Urothelium cell line (cell line): ENCODE measurements at places on chromosomes 6 and 20.

DNA sequence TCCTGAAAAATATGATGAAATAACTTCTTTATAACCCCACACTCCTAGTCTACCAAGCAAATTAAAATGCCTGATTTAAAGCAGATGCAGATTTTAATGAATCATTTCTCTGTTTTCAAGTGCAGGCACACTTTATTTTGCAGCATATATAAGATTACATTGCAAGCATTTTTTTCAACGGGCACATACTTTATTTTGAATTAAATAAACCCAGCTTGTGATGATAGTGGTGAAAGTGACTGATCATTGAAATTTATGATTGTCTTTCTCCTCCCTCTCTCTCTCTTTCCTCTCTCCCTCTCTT is 12.2 kb upstream of the MOXD1 start:
- no peak for DNase-seq

- no peak for DNase-seq
These were observed 408 bp downstream of the PTCHD4 start for GRCh38 chr6:48110436-48111142.

GRCh38 chr20:1468117-1468624 is 1.5 kb upstream of the NSFL1C start:
- no peak for DNase-seq

GRCh38 chr20:13610184-13610583 is 28.5 kb downstream of the TASP1 start:
- DNase-seq, result no peak

DNA sequence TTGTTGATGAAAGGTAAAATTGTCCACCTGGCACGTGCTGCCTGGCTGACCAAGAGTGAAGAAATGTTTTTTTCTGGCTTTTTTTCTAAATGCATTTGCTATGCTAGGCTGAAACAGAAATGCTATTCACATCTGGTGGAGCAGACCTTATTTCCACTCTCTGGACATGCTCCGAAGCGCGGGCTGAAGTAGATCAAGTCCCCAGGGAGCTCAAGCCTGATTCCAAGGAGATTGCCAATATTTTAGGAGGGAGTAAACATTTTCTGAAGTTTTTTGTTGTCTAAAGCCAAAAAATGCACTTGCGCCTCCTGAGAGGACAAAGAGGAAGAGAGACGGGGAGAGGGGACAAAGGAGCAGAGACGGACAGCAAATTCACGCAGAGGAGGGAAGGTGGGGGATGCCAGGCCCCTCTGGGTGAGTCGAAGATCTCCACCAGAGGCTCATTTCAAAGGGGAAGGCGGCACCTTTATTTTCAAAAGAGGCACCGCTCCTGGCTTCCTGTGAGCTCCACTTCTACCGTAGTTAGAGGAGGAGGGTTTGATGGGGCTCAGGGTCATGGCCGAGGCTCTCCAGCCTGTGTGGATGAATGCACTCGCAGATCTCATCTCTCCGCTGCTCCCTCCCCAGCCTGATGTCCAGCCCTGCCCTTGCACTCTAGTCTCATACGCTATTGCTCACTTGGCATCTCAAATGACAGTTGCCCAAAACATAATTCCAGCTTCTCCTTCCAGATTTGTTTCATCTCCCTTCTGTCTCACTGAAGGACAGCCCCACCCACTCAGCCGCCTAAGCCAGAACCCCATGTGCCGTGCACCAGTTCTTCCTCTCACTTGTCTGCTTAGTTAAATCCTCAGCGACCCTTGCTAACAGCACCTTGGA is 23.1 kb upstream of the SMOC2 start:
- DNase-seq, result no peak

- no peak for DNase-seq
These were observed 21.2 kb downstream of the CLVS2 start for GRCh38 chr6:123017104-123017682.

DNA sequence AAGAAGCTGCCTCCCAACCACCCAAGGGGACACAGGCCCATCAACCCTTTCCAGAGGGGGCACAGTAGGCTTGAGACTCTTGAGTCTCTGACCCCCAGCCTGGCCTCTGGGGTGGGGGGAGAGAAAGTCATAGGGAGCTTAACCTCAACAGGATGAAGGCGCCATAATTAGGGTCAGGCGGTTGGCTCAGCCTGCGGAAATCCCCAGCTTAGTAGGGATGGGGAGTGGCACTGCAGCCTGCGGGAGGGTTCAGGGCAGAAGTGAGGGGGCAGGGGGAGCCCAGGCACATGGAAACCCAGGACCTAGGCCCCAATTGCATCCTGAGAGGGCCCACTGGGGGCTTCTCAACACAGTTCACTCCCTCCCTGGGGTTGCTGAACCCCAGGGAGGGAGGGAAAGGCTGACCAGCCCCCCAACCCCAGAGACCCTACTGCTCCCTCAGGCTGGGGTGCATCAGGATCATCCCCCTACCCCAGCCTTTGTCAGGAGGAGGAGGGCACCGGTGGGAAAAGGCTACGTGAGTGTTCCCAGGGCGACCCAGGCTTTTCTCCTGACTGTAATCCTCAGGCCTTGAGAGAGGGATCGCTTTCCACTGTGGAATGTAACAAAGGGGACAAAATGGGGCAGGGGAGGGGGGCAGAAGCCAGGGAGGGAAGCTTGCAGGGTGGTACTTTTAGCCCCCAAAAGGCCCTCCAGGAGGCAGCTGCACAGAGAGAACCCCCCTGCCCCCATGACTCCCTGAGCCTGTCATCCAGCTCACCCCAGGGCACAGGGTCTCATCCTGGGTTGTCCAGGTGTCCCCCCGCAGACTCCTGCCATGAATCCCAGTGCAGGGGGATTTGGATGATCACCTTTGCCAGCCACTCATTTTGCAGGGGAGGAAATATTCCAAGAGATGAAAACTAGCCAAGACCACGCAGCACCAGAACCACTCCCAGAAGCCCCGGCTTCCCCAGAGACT is 46.4 kb downstream of the MRPL14 start:
- DNase-seq, result no peak

GRCh38 chr20:47248448-47248966 is 108.0 kb downstream of the ZMYND8 start:
- DNase-seq, result no peak

DNA sequence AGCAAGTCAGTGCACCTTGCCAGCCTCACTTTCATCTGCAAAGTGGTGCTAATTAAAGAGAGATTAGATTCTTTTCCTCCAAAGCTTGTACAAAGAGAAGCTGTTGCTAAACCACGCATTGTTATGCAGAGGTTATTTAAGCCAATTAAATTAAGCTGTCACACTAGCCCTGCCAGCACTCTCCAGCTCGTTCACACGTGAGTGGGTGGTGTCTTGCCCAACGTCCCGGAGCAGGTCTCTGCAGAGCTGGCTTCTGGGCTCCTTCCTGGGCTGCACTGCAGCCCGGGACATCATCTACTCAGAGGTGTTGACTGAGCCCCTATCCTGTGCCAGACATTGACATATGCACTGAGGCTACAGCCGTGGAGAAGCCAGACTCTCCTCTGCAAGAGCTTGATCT is 401.6 kb upstream of the SULF2 start:
- peak; percentile 30 for DNase-seq

DNA sequence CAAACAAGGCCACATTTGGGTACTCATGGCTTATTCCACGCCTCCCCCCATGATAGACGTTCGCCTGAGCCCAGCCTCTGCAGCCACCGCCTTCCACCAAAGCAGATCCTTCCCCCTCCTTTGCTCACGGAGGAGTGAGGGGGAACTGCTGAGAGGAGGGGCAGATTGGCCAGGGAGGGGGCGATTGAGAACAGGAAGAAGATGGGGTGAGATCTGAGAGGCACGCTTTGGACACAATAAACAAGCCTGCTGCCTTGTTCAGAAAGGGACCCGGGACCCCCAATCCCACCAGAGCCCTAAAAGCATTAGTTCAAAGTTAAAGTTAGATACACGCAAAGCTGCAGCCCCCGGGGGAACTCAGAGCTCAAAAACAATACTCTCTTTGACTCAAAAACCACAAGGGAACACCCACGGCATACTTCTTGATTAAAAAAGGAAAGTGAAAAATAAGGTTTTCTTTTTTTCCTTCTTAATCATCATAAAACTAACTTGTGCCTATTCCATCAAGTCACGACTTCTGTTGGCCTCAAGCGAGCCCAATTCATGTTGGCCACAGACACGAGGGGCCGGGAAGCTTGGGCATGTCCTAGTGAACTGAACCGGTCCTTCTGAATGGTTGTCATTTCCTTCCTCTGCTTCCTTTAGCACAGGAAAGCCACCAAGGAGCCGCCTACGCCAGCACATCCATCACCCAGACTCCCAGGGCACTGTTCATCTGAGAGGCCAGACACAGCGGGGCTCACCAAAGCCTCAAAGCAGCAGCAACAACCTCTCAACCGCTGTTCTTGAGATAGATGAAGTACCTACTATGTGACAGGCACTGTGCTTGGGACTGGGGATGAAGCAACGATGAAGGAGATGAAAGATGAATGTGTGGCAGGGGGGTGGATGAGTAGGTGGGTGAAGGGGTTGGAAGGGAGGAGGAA is 44.7 kb downstream of the NFATC2 start:
- DNase-seq, result peak; percentile 77

GRCh38 chr6:45543298-45544235 is 165.8 kb upstream of the SUPT3H start:
- DNase-seq, result no peak

DNA sequence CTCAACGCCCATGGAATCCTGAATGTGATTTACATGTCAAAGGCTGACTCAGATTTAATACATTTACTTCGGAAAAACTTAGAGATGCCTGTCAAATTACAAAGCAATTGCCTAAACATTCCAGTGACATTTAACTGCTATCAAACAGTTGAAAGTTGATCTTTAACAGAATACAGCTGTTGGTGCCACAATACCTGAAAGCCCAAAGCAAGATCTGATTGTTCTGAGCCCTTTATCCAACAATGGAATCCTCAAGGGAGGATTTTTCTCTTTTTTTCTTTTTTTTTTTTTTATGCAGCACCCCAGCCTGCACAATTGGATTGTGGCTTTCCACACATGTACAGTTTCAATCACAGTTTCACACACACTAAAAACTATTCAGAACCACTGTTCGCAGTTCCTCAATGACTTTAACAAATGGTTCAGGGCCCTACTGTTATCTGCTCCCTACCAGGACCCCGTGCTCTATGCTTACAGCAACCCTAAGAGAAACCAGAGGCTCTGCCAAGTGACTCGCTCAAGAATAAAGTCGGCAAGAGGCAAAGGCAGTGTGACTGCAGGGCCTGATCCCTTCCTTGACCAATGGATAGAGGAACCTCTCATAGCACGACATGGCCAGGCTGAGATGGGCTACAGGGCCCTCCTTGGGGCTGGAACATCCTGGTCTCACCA is 33.3 kb downstream of the EPB41L2 start:
- DNase-seq, result peak; percentile 8

DNA sequence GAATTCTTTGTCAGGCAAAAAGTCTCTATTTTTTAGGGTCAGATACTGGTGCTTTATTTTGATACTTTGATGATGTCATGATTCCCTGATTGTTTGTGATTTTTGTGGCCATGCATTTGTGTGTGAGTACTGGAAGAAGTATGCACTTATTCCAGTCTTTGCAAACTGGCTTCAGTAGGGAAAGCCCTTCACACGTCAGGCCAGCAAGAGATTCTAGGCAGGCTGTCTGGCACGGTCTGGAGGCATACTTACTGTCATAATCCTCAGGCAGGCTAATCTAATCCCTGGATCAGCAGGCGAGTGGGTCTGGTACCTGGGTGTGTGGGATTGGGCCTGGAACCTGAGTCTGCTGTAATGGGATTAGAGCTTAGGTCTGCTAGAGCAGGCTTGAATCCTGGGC is 391.8 kb upstream of the MMS22L start:
- DNase-seq, result no peak

DNA sequence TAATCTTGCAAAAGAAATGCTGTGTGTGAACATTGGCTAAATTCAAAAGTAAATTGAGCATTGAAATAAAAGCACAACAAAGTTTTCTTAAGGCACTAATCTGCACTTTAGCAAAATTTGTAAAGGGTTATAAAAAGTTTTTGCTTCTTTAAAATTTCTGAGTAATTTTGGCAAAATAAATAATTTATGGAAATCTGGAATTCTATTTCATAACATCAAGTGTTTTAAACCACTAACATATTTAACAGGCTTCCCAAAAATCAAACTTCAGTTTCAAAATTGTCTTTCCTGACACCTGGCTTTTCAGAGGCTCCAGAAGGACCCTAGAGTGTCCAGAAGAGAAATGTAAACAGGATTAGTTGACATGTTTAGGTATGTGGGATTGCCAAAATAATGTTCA is 4.5 kb upstream of the RNGTT start:
- no peak for DNase-seq

- peak; percentile 53 for DNase-seq
These were observed 248.0 kb downstream of the CDH26 start for GRCh38 chr20:60206259-60206658.

DNA sequence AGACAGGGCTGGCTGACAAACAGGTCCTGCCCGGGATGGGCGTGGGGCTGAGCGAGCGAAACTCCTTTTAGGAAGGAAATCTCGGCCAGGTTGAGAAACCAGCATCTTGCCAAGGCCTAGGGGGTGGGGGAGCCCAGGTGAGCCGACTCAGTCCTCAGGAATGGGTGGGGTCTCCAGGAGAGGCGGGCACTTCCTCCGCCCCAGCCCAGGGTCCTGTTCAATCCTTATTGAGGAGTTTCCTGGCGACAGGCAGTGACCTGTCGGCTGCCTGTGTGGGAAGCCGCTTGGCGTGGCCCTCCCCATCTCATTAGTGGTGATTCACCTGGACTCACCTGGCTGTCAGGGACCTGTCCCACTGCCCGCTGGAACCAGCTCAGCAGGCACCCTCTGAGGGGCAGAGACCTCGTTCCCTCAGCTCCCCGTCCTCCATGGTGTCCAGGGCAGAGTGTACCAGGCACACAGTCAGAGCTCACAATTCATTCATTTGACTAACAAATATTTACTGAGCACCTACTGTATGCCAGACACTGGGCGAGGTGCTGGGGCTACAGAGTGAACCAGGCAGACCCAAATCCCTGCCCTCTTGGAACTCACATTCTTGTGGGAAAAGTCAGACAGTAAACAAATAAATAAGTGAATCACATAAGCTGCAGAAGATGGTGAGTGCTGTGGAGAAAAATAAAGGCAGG is 51.1 kb downstream of the FGD2 start:
- DNase-seq, result peak; percentile 55

- DNase-seq, result no peak
These were observed 21.9 kb downstream of the ZBTB46 start for GRCh38 chr20:63808964-63809674.

DNA sequence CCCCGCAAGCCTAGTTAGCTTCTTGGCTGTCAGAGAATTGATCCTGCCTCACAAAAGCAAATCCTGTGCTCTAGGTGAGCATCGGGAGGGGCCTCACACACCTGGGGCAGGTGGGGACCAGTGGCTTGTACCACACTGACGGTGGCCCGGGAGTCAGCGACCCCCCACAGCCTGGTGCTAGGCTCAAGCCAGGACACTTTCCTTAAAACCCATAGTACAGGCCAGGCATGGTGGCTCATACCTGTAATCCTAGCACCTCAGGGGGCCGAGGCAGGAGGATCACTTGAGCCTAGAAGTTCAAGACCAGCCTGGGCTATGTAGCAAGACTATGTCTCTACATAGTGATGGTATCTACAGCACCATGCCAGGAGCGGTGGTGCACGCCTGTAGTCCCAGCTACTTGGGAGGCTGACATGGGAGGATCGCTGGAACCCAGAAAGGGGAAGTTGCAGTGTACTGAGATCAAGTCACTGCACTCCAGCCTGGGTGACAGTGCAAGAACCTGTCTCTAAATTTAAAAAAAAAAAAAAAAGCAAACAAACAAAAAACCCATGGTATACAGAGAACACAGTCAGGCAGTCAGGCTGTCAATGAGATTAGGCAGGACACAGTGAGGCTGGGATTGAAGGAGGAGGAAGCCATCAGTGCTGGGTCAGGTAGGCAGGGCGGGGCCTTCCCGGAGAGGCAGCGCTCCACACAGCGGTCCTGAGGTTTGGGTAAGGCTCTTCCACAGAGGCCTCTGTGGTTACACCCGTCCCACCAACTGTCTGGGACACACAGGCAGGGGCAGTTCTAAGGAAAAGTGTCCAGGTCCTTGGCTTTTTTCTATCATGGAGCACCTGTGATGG is 41.3 kb downstream of the SYNJ2 start:
- no peak for DNase-seq
